ENCODE measurements at places on chromosomes 2 and 18. TPM values are rescaled to one million over a fixed set of nuclear protein-coding genes. Genes with fewer than 3 reads are reported as not detected.

DNA sequence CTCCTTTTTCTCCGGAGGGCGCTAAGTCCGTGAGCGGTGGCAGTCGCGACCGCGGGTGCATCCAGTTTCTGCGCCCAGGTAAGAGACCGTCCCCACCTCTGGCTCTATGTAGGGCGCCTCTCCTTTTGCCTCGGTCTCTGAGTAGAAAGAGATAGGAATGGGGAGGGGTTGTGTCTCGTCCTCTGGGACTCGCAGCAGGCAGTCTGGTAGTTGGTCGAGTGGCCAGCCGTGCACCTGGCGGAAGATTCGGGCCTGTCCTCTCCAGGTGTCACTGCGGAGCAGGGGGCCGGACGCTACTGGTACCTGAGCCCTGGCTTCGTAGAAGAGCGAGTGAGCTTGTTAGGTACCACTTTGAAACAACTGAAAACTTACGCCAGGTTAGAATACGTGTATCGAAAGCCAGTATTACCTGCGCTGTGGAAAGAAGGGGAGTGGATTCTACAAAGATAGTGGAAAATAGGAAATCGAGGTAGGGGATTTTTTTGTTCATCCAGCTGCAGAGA is 403 bp downstream of the MAP2 start:
- peak; percentile 47 for DNase-seq

GRCh38 chr2:6864923-6865345 is 773 bp downstream of the CMPK2 start:
- DNase-seq = peak; percentile 79

GRCh38 chr2:108288534-108289106 is at the start of gene SULT1C2:
Gene SULT1C2 (plus strand): TSS chr2:108288895. CDS start chr2:108293668, 4,773 bp downstream.
- DNase-seq = peak; percentile 35

DNA sequence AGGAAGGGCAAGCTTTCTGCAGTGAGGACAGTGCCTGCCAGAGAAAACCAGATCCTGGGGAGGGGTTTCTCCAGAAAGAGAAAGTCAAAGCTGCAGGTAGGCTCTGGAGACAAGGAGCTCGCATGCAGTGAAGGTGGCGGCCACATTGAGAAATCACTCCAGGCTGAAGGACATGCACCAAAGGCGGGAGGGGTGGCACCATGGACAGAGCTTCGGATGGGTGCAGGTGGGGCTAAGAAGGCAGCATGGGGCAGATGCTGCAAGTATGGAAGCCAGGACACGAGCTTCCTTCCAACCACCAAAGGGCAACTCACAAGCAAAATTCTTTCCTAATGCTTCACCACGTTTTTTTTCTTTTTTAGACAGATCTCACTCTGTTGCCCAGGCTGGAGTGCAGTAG is 104.4 kb upstream of the SLC35G4 start:
- DNase-seq = no peak

DNA sequence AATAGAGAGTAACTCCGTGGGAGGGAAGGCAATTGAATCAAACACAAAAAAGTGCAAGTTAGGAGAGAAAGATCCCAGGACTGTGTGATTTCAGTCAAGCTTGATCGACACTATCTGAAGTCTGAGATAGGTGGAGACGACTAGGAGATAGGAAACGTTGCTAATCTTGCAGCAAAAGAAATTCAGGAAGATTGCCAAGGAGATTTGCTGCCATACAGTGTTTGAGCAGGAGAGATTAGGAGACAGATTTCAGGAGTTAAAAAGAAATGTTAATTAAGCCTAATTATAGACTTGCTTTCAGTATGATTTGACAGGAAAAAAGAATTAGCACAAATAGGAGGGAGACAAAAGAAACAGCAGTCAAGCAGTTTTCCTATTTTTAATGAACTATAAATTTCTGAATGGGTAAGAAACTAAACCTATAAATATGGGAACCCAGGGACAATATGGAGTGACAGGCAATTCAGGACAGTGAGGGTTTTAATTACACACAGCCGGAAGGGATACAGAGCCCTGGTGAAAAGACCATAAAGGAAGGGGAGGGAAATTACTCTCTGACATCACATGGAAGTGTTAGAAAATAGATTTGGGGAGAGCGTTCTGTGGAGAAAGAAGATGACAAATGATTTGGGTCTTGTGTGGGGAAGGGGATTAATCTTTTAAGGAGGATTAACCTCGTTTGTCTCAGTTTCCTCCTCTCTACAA is 72.6 kb downstream of the SUCLG1 start:
- DNase-seq = no peak

GRCh38 chr2:241300000-241300399 is 15.5 kb downstream of the HDLBP start:
- no peak for DNase-seq

DNA sequence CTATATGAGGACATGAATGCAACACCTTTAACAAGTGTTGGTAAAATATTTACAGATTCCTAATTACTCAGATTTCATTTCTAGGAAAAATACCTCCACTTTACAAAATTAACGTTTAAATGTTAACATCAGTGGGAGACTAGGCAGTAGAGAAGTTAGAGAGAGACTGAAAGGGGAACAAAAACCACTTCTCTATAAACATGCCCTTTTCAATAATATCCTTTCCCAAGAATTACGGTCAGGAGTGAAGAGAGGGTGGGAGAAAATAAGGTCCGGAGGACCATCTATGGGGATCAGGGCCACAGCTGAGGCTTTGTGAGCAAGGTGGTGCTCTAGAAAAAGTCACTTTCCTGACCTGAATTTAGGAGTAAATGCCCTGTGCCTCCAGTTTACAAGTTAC is 65.3 kb upstream of the WIPF1 start:
- no peak for DNase-seq

DNA sequence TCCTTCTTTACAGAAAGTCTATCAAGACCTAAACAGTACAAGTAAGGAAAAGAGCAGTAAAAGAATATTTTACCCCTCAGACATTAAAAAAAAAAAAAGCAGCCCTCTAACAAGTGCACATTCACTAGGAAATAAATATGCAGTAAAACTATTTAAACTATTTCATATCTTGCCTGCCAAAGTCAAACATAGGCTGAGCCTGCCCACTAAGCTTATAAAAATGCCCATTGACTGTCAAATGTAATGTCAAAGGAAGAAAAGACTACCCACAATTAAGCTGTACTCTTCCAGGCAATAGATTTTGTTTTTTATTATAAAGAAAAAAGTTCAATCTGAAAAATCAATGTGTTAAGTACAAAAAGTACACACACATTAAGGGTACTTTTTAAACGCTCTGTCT is 11.8 kb downstream of the ALS2 start:
- no peak for DNase-seq

DNA sequence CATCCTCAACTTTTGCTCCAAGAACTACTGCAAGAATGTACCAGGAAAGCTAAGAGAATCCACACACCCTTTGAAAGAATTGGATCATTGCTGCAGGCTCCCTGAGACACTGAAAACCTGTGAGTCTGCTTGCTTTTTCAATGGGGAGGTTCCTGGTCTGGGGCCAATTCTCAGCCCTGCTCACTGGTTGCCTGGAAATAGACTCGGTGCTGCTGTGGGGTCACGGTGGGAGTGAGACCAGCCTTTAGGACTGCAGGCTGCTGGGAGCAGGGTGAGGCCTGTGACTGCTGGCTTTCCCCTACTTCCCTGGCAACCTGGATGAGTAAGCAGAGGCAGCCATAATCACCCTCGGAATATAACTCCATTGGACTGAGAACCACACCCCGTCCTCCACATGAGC is 569.3 kb downstream of the DPP10 start:
- DNase-seq = peak; percentile 16

The BARD1 gene
- total RNA-seq = 46.7 TPM

The AQP12B gene
- total RNA-seq = 0.89 TPM

The NYAP2 gene
- not detected for total RNA-seq
